ENCODE measurements at places on chromosomes 2 and 18.

- DNase-seq, result no peak
These were observed 163.5 kb downstream of the MC4R start for GRCh38 chr18:60209042-60209441.

- DNase-seq, result no peak
These were observed 81.1 kb upstream of the TLK1 start for GRCh38 chr2:171241771-171242170.

GRCh38 chr2:179521944-179522343, 257.3 kb upstream of the SESTD1 start:
- no peak for DNase-seq

DNA sequence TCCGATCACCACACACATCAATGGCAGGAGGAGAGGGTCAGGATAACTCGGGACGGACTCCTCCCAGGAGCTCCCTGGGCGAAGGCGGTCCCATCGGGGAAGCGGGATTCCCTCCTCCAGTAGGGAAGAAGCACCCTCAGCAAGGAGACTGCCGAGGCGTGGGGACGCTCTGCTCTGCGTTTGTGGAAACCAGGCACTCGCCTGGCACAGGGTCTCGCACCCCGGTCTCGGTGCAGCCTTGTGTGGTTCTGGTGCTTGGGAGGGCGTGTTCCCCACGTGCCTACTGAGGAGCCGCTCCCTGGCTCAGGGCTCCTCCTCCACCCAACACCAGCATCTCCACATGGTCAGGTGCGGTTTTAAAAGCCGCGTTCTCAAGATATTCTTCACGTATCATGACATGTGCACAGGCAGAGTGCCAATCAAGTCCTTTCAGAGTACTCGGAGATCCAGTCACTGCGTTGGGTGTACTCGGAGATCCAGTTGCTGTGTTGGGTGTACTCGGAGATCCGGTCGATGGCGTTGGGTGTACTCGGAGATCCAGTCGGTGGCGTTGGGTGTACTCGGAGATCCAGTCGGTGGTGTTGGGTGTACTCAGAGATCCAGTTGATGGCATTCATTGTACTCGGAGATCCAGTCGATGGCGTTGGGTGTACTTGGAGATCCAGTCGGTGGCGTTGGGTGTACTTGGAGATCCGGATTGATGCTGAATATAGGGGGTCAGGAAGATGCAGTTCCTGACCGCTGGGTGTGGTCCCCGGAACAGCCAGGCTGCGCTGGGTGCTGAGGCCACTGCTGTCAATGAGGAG, 117.5 kb downstream of the RTP5 start:
- DNase-seq, result no peak

DNA sequence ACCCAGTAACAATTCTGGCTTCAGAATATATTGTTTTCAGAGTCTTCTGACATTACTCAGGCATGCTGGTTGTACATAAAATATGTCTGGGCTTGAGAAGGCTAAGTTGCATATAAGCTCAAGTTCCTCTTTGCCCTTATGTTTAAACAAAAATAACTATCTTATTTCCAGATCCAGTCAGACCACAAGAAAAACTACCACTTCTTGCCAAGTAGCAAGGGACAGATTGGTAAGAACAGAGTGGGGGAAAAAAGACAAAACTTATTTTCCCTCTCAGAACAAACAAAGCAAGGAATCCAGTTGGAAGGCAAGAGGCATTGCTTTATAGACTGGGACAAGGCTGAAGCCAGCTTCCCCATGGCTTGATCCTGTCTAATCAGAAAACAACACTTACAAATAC, 1036.7 kb upstream of the CELF4 start:
- no peak for DNase-seq

GRCh38 chr2:194380011-194380410, 1277.0 kb upstream of the SLC39A10 start:
- no peak for DNase-seq

GRCh38 chr18:39620551-39621168, 2055.1 kb upstream of the CELF4 start:
- DNase-seq, result no peak

DNA sequence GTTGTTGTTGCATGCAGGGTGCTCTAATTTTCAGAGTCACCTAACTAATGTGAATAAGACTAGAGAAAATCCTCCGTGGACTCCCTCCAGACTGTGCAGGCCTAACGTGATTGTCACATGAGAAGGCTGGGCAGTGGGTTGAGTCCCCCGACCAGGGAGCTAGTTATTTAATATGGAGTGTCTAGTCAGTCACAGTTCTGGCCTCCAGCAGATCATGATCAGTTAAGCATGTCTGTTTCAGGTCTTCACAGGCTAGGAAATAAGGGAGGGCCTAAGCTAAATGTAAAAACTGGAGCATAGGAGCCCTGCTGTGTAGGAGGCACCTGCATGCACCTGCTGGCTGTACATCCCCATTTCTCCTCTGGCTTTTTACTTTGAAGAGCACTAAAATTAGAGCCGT, 86.8 kb downstream of the PRPF40A start:
- no peak for DNase-seq

DNA sequence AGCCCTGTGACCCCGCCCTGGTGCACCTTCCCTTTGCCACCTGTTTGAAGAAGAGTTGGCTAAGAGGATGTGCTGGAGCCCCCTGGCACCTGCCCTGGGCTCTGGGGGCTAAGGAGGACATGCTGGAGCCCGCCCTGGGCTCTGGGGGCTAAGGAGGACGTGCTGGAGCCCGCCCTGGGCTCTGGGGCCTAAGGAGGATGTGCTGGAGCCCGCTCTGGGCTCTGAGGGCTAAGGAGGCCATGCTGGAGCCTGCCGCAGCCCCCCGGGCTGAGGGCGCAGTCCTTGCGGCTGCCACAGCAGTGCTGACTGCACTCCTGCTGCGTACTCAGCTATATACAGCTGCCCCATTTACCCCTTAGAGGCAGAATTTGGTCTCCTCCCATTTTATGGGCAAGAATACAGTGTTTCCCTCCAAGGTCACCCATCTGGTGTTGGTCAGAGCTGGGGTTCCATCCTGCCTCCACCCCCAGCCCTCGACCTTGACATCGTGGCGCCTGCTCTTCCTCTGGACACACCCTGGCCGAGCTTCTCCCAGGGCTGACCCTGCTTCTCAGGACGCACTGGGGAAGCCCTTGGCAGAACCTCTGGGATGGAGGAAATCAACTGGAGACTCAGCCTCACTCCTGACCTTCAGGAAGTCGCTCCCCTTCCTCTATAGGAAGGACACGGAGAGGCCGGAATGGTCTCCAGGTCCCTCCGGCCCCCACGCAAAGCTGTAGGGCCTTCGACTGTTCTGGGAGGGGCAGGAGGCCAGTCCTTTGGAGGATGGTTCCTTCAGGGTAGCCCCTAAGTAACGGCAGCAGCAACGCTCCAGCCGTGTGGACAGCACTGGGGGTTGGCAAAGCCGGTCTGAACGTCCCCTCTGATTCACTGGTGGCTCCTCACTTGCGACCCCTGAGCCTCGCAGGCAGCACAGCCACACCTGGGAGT, 65.0 kb upstream of the HPCAL1 start:
- no peak for DNase-seq

GRCh38 chr18:63257453-63257852, 62.1 kb downstream of the BCL2 start:
- DNase-seq, result no peak

GRCh38 chr2:27306573-27307286, 1.5 kb downstream of the UCN start:
- DNase-seq, result no peak

GRCh38 chr2:168157926-168158325, 89.5 kb downstream of the STK39 start:
- DNase-seq, result no peak

DNA sequence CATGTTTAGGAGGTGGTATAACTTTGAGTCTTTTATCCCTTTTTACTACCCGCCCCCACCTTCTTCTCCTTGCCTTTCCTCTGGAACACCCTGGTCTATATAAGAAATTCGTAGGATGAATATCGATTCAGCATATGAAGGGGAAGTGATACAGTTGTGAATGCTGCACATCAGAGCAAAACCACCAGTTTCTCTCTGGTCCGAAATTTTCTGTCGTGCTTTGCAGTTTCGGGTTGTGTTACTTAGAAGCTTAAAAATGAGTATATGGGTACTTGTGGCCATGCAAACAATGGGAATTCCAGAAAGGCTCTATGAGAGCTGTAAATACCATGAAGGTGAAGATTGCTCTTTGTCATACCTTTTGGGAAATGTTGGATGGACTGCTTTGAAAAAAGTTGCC, 60.6 kb downstream of the DAW1 start:
- DNase-seq, result no peak

DNA sequence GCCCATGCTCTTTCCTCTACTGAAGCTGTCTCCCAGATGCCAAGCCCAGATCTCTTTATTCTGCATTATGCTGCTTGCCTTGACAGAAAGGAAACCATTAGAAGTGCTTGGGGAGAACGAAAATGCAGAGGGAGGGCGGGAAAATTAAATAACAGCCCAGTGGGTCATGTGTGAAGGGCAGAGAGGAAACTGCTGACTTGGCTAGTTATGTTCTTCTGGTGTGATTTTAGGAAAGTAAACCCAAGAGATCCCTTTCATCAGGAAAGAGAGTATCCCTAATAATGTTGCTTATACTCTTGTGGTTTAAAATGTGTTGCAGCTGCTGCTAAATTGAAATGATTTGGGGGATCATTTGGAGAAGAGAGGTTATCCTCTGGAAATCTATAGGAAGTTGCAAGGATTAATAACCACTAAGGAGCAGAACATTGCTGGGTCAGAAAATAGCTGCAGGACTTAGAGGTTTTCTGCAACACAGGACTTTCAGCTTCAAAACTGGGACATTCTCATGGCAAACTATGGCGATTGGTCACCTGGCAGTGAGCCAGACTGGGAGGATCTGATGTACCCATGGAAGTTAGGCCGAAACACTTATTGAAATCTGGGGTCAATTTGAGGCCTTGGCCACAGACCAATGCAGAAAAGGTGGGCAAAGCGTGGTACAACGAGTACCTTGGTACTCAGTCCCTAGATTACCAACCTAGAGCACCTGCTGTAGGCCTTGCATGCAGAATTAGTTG, 172.2 kb downstream of the TMEM247 start:
- no peak for DNase-seq

Data from stimulated activated CD8-positive, alpha-beta memory T cell treated with anti-CD3 and anti-CD28 coated beads, Interleukin-15, amount 100 ng/mL, for 48 hours (primary cell).